H1 (cell line): ENCODE measurements at places on chromosomes 6 and 20.

GRCh38 chr6:7424967-7425807 is 35.6 kb downstream of the RIOK1 start:
- DNase-seq: no peak

DNA sequence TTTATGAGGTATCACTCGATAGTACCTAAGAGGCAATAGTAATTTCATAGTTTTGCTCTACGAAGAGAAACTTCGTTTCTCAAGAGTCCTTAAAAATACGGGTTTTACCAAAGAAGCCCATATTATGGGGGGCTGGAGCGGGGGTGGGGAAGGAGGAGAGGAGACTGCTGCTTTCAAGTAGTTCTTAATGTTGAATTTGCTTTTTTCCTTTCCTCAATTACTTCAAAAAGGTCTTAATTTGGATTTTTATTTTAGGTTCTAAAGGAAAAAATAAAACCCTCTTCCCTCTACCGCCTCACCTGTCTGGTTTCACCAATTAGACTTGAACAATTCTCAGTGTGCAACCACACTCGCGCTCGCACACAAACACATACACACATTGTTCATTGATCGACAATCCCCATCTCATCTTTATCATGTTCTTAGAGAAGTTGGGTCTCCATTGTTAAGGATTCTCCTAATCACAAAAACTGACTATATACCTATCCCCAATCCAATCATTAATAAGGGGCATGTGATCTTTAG is 97.2 kb downstream of the HFE start:
- no peak for DNase-seq

DNA sequence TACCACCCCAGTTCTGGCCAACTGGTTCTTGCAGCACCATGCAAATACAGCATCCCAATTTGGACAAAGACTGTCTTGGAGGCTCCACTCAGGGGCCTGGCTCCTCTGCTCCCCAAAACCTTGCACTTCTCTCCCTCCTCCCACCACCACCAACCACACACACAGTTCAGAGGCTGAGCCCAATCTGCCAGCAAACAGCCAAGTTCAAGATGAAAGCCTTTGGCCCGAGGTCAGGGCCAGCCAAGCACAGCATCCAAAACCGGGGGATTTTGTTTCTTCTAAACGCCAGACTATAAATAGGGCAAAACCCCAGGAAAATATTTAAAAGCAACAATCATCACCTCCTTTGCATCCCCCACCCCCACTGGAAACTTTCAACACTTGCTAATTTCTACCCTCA is 5.7 kb downstream of the KCNK5 start:
- no peak for DNase-seq

GRCh38 chr6:149754548-149754947 is 5.0 kb downstream of the PCMT1 start:
- DNase-seq: no peak

- DNase-seq: peak; percentile 63
Measured at GRCh38 chr20:44642203-44643153, 9.0 kb downstream of the ADA start.

DNA sequence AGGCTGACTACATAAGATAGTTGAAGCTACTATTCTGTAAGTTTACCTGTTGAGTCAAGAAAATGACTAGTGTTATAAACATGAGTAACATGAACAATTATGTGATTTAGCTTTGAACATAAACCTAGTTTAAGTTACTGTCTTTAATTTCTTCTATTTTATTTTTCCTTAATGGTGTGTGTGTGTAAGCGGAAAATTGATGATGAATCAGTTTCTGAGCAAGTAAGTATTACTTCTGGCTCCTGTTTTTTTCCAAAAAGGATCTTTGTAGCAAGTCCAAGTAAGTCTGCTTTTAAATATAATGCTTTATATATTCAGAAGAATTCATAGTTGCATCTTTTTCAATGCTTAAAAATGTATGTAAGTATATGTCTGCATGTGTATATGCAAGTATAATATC is 786.8 kb downstream of the EYS start:
- DNase-seq: no peak

- DNase-seq: no peak
Measured at GRCh38 chr6:45445364-45445748, 67.6 kb upstream of the SUPT3H start.

DNA sequence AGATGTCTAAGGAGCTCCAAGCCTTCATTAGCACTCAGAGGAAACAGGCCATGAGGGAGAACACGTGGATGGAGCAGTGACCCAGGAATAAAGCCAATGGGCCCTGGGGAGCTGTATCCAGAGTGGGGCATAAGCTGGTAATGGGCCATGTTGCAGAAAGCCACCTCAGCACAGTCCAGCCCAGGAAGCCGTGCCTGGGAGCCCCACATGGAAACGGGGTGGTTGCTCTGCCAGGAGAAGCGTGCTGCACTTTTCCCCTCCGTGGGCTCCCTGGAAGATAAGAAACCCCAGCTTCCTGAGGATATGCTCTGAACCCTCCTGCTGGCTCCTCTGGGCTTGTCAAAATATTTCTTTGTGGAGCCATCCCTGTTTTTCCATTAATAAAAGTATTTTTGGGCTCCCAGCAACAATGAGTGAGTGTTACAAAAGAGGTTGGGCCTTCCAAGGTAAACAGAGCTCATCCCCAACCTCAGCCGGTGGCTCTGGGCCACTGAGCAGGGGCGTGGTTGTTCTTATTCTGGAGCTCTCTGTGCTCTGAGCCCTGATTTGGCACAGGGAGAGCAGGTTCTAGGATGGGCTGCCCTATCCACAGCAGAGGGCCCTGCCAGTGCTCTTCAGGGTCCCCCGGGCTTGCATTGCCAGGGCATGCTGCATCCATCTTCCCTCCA is 31.2 kb upstream of the NFATC2 start:
- DNase-seq: no peak

DNA sequence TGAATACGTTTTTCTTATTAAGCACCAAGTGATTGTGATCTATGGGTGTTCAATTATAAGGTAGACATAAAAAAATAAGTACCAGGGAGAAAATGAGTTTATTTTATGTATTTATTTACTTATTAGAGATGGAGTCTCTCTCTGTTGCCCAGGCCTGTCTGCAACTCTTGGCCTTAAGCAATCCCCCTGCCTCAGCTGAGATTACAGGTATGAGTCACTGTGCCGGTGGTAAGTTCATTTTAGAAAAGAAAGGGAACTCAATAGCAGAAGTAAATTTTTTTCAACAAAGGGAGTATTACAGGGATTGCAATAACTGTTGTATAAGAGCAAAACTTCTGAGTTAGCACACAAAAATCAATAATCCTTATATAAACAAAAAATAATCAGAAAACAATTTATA is 98.7 kb upstream of the FUT9 start:
- no peak for DNase-seq

DNA sequence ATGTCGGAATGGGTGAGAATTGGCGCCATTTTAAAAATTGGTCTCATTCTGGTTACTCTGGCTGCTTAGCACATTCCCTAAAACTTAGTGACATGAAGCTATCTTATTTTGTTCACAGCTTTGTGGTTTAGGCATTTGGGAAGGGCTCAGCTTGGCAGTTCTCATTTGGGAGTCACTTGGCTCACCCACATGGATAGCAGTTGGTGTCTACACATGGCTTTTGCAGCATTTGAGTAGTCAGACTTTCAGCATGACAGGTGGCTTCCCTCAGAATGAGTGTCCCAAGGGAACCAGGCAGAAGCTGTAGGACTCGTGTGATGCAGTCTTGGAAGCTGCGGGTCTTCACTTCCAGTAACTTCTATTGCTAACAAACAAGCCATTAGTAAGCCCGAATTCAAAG is 64.6 kb downstream of the UST start:
- DNase-seq: no peak

- DNase-seq: no peak
Measured at GRCh38 chr20:46071573-46071972, 18.2 kb downstream of the NCOA5 start.

DNA sequence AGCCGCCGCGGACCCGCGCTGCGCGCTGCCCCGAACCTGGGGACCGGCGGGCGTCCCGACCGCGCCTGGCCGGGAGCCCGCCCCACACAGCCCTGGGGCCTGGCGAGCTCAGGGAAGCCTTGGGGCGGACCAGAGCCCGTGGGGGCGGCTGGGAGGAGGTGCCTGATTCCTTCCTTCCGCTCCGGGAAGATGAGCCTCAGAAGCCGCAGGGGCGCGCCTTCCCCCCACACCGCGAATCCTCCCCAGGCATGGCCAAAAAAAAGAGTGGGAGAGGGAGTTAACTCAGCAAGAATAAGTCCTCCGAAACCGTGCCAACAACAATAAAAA is at the start of gene CBLN4:
TSS of gene CBLN4 (minus strand) at position 131 of the 327 bp plus-strand sequence. CDS start 1,348 bp downstream, outside the sequence.
- DNase-seq: no peak

GRCh38 chr20:33554914-33555420 is 65.1 kb downstream of the CBFA2T2 start:
- no peak for DNase-seq

DNA sequence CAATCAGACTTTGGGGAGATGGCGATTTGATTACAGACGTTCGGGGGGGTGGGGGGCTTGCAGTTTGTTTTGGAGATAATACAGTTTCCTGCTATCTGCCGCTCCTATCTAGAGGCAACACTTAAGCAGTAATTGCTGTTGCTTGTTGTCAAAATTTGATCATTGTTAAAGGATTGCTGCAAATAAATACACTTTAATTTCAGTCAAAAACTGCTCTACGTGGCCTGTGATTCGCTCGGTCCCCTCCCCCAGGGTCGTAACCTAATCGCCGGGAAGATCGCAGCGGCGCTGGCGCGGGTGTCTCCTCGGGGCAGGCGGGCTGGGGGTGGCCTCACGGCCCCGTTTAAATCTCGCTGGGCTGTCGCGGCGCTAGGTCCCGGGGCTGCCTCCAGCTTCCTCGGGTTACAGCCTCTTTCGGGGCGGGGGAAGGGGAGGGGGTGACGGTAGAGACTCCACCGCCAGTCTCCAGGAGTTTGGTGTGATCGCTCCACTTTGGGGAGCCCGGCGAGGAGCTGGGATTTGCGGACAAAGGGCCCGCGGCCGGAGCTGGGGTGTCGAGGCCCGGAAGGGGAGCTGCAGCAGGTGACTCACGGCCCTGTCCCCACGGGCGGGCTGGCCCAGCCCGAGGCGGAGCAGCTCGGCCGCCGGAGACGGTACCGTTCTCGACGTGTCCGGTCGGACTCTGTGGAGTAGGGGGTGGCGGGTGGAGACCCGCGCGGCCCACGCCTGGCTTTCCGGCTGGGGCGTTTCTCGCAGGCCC is 4.2 kb downstream of the FOXC1 start:
- DNase-seq: peak; percentile 81

DNA sequence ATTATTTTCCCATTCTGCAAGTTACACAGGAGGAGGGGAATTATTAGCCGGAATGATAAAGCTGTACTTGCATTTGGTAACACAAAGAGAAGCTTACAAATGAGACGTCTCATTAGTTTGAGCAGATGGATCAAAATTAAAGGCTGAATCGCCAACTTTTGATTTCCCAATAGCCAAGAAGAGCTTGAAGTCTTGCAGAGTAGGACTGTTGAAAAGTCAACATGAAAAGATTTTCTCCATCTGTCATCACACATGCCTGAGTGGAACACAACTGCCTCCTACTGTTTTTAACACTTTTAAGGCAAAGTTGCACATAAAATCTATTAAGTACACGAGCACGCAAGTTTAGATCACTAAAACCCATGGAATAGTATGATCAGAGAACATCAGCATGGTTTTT is 176.2 kb downstream of the ASCC3 start:
- no peak for DNase-seq

GRCh38 chr6:132322398-132322797 is 78.9 kb downstream of the MOXD1 start:
- no peak for DNase-seq

GRCh38 chr6:20403766-20404640 is 2.3 kb downstream of the E2F3 start:
- DNase-seq: peak; percentile 72

GRCh38 chr6:129884211-129884610 is 23.1 kb upstream of the TMEM244 start:
- DNase-seq: no peak

DNA sequence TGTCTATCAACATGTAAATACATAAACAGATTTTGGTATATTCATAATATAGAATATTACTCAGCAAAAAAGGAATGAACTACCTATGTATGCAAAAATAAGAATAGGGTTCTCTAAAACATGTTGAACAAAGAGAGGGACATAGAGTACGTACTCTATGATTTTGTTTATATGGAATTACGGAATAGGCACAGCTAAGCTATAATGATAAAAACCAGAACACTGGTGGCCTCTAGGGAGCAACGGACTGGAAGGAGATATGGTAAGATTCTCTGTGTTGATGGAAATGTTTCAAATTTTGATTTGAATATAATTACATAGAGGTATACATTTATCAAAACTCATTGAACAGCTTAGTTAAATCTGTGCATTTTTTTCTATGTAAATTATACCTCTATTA is 19.6 kb downstream of the ADGRG6 start:
- DNase-seq: no peak

GRCh38 chr6:108916026-108916686 is 67.9 kb downstream of the ARMC2 start:
- no peak for DNase-seq

DNA sequence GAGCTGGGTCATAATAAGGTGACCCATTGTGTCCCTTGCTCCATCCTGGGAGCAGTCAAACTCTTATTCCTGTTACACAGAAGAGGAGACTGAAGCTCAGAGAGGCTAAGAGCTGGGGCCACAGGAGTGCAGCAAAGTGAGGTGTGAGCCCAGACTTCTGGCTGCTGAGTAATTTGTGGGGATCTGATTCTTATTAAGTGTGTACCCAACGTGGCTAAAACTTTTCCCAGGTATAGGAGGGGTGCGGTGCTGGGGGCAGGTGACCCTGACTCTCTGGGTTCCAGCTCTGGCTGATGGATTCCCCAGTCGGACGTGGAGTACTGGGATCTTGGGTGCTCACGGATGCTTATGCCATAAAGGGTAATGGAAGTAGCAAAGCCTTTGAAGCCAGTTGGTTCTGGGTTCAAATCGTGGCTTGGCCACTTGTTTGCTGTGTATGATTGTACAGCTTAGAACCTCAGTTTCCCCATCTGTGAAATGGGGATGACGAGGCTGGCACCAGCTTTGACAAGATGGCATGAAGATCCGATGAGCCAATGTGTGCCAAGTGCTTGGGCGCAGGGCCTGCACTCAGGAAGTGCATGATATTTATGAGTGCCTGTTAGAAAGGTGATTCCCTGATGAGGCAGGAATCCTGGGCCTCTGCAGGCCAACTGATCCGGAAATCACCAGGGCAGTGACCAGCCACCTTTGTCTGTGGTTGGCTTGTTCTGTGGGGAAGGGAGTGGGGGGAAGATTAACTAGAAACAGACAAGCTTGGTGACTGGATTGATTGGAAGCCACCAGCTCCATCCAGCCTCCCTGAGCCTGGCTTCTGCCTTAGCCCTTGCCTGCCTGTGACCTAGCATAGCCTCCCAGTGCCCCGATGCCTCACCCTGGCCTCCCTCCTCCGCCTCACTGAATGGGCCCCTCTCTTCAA is 6.0 kb downstream of the SRC start:
- DNase-seq: no peak

DNA sequence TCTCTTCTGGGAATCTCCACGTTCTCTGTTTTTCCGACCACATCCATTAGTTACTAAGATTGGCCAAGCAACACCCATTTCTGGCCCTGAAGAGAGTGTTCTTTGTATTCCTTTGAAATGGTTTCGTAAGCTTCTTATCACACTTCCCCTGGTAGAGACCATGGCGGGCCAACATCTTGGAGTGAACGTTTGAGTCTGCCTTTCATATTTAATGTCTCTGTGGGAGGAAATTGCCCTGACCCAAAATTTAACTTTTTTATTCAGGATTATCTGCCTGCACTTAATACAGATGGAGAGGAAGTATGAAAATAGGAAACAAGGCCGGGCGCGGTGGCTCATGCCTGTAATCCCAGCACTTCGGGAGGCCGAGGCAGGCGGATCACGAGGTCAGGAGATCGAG is 177.0 kb upstream of the SNX9 start:
- no peak for DNase-seq
